ENCODE measurements at places on chromosomes 2 and 18.

DNA sequence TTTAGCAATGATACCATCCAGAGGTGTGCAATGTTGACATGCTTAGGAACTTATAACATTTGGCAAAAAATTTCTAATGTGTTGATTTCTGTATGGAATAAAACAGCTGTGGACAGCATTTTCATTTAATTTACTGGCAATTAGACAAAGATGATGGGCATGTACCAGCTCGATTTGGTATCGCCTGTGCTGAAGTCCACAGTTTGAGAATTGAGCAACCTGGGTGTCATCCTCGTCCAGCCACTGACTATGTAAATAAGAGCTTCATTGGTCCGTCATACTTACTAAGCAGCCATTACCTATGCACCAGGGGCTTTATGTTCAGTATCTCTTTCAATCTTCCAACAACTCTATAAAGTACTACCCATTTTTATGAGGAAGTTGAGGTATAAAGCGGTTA, 24.6 kb upstream of the ACAA2 start:
- no peak for DNase-seq

- DNase-seq, result no peak
Measured at GRCh38 chr18:31506024-31506742, 8.2 kb downstream of the DSG2 start.

DNA sequence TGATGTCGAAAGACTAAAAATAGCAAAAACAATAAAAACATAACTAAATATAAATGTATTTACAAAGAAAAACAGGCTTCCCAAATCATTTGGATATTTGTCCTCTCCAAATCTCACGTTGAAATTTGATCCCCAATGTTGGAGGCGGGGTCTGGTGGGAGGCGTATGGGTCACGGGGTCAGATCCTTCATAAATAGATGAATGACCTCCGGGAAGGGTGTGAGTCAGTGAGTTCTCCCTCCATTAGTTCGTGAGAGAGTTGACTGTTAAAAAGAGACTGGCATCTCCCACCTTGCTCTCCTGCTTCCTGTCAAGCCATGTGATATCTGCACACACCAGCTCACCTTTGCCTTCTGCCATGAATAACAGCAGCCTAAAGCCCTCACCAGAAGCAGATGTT, 703.0 kb downstream of the TMEM182 start:
- DNase-seq, result no peak

DNA sequence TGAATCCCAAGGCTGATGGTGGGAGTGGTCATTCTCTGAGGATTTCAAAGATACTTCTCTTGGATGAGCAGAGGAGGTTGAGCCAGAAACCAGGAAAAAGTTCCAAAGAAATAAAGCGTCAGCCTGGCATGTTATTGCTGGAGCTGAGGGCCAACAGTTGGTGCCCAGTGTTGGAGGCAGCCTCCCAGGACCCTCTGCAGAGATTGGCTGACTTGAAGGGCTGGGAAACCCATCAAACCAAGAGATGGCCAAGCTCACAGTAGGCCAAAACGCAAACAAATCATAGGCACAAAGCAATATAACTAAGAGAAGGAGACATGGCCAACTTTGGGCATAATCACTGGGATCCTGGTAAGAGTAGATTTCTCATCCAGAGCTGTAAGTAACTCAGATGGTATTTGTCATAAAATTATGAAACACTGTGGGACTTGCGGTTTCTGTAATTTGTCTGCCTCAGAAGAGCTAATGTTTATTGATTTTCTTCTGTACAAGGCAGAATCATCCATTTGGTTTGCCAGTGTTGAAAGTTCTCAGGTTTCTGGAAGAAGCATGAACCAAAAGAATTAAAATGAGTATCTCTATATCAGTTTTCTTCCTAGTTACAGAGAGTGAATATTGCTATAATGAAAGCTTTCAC, 108.3 kb downstream of the ATL2 start:
- no peak for DNase-seq

- no peak for DNase-seq
Measured at GRCh38 chr2:62208074-62208757, 12.3 kb downstream of the B3GNT2 start.

DNA sequence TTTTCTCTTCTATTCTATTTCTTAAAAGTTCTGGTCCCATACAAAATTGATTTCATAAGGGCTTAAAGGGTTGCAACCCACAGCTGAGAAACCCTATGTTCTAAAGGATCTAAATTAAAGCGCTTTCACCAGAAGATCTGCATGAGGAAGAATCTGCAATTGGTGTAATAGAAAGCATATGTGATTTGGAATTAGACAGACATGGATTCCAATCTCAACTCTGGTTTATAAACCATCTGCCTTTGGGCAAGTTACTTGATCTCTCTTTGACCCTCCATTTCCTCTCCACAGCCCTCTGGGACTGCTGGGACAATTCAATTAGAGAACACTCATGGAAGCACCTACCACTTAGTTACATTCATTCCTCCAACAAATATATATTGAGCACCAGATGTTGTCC, 178.7 kb downstream of the ANTXR1 start:
- DNase-seq, result no peak

GRCh38 chr2:217409949-217410680, 550.3 kb upstream of the TNP1 start:
- no peak for DNase-seq

GRCh38 chr18:75364512-75365253, 62.8 kb downstream of the SMIM21 start:
- DNase-seq, result no peak

DNA sequence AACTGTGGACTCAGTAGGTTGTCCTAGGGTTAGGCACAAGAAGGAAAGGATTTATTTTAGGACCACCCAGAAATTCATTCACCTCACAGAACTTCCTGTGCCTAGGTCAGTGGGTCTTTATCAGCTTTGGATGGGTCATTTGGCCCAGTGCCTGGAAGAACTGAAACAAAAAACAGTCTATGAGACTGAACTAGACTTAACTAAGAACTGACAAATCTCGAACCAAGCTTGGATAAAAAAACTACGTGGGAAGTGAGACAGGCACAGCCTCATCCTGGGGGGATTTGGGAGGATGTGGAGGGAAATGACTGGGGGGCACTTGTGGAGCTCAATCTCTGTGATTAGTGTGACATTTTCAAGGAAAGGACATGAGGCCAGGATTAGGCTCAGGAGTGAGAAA, 2.3 kb upstream of the OST4 start:
- no peak for DNase-seq

DNA sequence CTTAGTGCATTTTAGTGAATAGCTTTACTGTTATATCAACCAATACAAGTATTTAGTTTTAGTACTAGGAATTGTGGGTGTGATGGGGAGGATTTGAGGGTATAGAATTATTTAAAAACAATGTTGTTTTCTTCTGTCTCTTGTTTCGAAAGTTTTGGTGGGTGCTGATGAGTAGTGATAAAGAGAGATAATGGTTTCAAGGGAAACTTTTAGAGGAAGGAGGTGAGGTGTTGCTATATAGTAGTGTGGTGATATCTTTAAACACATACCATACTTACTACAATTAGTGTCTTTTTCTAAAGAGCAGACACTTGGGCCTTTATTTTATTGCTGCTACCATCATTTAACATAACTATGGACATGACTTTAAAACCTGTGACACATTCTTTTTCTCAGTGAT, 10.5 kb downstream of the IMPACT start:
- DNase-seq, result no peak

DNA sequence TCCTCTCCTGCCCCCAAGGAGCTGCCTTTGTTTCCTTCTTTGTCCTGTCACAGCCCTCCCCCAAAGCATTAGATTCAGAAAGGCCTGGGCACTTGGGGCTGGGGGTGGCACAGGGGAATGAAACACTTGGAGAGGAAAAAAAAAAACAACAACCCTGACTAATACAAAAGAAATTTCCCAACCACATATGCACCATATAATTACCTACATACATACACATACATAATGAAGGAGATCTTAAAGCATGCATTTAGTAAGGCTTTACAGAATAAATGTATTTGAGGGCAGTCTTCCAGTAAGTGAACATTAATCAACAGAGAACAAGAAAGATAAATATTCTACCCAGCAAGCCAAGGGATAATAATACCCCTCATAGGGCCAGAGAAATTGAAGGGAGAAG, 70.0 kb upstream of the PPP1CB start:
- DNase-seq, result no peak

- DNase-seq, result no peak
Measured at GRCh38 chr2:10080536-10081304, 509 bp upstream of the CYS1 start.

DNA sequence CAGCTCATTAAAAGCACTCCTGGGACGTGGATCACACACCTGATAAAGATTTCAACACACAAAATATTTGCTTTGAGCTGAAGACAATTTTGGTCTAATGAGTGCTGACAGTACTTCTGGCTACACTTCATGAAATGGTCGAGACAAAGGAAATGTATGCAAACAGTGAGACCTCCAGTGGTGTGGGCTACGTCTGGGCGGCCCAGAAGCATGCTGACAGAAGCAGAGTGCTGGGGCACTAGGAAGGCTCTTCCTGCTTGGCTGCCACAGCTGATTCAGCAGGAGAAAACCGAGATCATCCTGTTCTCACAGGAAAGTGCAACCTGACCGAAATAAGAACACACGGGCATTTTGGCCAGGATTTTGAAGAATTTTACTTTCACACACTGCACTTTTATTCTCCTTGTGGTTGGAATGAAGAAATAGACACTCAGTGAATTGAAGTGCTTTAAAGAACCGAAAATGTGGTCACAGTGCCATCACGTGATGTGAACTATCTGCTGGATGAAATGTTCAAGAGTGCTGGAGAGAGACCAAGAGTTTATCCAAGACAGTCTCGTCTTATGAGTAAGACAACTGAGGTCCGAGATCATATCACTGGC, 149.5 kb downstream of the CCBE1 start:
- no peak for DNase-seq

DNA sequence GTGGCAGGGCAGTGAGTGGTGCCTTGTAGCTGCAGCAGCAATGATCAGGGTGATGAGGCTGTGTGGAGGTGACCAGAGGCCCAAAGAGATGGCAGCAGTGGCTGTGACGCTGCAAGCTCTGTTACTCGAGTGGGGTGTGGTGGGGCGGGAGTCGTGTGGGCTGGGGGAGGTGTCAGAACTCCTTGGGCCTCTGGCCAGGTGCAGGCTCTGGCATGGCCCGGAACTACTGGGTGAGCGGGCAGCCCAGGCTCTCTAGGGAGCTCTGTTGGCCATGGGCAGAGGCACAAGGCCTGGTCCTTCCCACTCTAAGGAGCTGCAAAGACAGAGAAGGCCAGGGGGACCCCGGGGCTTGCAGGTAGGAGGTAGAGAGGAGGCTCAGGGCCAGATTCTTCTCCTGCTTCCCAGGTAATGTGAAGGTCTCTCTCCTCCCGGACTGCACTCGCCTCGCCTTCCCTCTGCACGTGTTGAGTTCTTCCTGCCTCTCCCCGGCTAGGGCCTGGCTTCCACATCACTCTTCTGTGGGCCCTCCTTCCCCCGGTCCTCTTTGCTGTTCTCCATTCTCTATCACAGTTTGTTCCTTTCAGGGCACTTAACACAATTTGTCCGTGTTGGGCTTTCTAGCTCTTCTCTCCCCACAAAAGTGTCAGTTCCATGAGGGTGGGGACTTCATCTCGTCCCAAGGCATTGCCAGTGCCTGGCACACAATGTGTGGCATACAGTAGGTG, 114.8 kb downstream of the MCFD2 start:
- no peak for DNase-seq

GRCh38 chr2:225632351-225632750, 232.8 kb downstream of the NYAP2 start:
- DNase-seq, result no peak

- no peak for DNase-seq
Measured at GRCh38 chr2:173755798-173756197, 209.4 kb downstream of the SP3 start.

DNA sequence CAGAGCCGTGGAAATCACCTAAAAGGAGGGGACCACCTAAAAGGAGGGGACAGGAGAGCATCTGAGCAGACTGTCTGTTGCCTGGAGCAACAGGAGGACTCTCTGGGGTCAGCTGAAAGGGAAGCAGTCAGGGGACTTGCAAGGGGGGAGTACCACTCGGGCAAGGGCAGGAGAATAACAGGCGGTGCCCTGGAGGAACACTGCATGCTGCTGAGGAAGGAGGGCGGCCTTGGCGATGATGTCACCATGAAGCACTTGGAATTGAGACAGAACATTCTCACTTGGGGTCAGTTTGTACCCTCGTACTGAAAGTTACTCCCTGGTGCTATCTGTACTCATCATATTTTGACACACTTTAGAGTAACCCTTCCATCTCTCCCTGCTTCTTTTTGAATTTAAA, 18.4 kb downstream of the SIX3 start:
- DNase-seq, result no peak

DNA sequence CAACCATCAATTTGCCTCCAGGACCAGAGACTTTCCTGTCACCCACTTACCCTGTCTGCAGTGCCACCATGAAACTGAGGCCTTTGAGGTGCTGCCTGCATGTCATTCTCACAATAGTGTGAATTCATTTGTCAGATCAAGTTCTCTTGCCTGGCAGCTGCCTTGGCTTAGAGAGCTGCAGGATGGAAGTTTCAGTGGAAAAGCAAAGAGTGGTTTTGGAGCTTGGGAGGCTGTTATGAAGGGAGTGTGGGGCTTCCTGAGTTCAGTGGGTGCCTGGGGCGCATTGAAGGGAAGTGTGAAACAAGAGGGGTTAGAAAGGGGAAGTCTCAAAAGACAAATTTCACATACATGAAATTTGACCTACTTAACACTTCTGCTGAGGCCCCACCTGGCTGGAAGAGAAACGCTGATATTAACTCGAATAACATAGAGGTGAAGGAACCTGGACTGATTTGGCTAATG, 7.9 kb upstream of the LBH start:
- no peak for DNase-seq

DNA sequence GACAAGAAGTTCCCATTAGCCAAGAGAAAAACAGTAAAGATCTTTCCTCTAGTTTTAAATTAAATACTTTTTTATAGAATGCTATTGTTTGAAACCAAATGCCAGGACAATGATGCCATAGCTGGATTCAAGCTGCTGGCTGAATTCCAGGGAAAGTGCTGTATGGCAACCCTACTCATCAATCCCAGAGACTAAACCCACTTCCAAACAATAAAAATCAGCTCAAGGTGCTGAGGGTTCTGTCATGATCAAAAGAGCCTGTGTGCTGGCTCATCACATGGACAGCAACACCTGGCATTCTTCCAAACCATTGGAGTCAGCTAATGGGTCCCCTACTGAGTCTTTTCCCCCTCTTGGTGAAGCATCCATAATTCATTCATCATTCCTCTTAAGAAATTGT, 53.7 kb upstream of the PARD3B start:
- DNase-seq, result no peak

DNA sequence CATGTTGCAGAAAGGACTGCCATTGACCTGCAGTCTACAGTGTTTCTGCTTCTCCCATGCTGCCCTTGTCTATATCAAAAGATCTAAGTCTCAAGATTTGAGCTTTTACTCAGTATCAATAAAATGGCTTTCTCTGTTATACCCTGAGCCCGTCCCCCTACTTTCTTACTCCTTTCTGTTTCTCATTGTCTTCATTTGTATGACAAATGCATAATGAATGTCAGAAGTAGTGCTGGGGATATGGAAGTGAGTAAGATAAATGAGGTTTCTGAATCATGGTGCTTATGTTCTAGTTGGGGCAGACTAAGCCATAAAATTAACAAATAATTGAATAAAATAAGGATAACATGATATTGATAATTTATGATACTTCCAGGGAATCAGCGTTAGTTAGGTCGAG, 128.6 kb downstream of the PARD3B start:
- DNase-seq, result no peak

All from glutamatergic neuron (in vitro differentiated cells).